Mesenteric fat pad (tissue), 1 donor: ENCODE measurements at places on chromosomes 2 and 18. TPM values are rescaled to one million over a fixed set of nuclear protein-coding genes. Genes with fewer than 3 reads are reported as not detected.

GRCh38 chr18:36593001-36593400, 235.8 kb downstream of the TPGS2 start:
- DNase-seq, result no peak

Gene C2orf15
- total RNA-seq, result 0.32 TPM

Gene POLE4
- 66.4 TPM for total RNA-seq

Gene DSC3
- 0.22 TPM for total RNA-seq
